ENCODE measurements at places on chromosomes 2 and 18. TPM values are rescaled to one million over a fixed set of nuclear protein-coding genes. Genes with fewer than 3 reads are reported as not detected.

DNA sequence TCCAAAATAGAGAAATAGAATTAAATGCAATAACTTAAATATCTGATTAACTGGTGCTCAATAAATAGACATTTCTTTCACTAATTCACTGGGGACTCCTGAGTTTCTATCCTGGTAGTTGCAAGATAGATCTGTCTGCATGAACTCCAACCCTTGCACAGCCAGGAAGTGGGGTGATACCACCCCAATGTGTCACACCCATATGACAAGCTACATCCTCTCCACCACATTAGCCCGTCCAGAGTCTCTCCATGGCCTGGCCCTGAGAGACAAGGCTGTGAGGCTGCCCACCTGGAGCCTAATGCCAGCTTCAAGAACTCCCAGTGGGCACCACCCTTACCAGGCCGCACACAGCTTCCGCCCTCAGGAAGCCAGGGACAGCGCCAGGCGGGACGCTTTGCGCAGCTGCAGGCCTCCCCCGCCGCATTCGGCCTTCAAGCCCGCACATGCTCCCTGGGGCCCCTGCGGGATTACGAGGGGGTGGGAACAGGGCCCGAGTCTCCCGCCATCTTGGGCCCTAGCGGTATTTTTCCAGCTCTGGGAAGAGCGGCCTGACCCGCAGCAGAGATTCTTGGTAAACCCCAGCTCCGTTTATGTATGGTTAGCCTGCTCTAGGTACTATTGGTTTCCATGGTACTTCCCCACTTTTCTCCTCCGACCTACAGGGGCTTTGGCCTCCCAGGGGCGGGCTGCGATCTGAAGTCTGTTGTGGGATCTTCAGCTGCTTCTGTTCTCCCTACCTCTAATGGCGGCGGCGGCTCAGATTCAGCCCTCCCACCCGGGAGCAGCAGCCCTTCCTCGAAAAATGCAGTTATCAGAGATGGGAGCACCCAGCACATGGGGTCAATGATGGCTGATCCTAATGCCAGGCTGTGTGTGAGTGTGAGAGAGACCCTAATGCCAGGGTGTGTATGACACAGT is at the start of gene TDRD15:
Gene TDRD15 (plus strand): TSS at position 496 of the 921 bp plus-strand sequence. CDS start 13,500 bp downstream, outside the sequence.
- no peaks in the 10 kb centered on the region for H3K36me3 ChIP-seq
- H3K27me3 ChIP-seq: no peaks in the 10 kb centered on the region
- no peak within 1 kb of the TSS for H3K4me3 ChIP-seq
- H3K27ac ChIP-seq: no peak within 1 kb of the TSS

DNA sequence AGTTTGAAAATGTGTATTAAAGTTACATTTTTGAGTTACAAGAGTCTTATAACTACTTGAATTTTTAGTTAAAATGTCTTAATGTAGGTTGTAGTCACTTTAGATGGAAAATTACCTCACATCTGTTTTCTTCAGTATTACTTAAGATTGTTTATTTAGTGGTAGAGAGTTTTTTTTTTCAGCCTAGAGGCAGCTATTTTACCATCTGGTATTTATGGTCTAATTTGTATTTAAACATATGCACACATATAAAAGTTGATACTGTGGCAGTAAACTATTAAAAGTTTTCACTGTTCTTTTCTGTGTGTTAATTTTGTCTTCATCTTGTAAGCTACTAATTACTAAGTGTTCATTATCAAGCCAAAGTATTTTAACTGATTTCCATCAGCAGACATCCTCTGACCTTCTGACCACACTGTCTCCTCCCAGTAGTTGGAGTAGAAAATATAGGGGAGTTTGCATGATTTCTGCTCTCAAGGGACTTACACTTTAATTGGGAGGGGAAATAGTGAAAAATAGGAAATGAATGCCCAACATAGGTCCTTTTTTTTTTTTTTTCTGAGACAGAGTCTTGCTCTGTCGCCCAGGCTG is 4.3 kb downstream of the PMAIP1 start:
- no peaks in the 10 kb centered on the region for H3K4me1 ChIP-seq
- no peak overlapping the region for H3K4me3 ChIP-seq
- no peak overlapping the region for H3K27ac ChIP-seq
- no peaks in the 10 kb centered on the region for H3K27me3 ChIP-seq
- H3K36me3 ChIP-seq: no peaks in the 10 kb centered on the region

DNA sequence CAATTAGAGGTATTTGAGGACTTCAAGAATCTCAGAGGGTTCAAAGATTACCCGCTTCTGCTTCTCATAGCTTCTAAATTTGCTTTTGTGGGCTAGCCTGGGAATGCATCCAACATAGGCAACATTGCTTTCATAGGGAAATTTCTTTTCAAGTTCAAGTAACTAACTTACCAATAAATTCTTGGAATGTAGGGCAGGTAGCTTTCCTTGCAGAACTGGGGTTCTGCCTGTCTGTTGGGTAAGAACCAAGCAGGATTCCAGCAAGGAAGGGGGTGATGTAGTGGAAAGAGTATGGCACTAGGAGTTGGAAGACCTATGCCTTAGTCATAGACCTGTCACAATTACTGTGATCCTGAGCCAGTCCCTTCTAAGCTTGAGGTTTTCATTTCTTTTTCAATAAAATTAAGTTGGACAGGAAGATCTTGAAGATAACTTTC is 164.1 kb downstream of the FHOD3 start:
- H3K4me1 ChIP-seq: no peaks in the 10 kb centered on the region
- no peak for DNase-seq
- H3K27me3 ChIP-seq: no peaks in the 10 kb centered on the region
- H3K4me3 ChIP-seq: no peak overlapping the region
- no peaks in the 10 kb centered on the region for H3K36me3 ChIP-seq
- no peak overlapping the region for H3K27ac ChIP-seq

DNA sequence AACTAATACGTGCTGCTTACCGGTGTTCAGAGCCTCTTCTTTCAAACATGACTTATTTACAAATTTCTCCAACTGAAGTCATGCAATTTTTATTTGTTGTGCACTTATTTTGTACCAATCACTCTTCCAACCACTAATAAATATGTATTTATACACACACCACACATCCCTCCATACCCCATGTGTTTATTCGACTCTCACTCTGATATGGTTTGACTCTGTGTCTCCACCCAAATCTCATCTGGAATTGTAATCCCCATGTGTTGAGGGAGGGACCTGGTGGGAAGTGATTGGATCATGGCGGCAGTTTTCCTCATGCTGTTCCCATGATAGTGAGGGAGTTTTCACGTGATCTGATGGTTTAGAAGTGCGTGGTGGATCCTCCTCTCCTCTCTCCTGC is 49.5 kb upstream of the ACYP2 start:
- no peak for DNase-seq
- H3K27ac ChIP-seq: no peak overlapping the region
- no peaks in the 10 kb centered on the region for H3K36me3 ChIP-seq
- no peaks in the 10 kb centered on the region for H3K4me1 ChIP-seq

DNA sequence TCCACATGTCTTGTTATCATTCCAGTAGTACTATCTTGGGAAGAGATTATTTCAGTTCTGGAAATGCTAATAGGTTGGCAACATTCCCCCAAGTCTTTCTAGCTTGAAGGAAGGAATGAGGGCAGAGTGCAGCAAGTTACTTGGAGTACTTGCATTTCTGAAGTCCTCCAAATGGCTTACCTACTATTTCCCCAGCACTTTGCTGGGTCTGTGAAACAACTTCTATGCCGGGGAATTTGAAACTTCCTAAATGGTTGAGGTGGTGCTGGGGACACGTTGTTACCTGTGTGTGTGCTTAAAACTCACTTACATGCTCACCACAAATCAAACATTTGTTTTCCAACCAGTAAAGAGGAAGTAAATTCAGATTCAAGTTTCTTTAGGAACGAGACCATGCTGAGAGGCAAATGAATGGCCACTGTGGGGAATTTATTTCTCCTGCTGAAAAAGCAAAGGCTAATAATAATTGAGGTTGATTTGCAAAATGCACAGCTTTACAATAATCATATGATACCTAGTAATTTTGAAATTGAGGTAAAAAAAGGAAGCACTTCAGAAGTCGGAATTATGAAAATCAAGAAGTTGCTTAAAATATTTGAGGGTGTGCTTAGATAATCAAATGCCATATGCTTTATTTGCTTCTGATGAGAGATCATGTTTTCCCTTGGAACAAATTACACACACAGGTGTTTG is 1167.7 kb upstream of the ZEB2 start:
- no peak overlapping the region for H3K27ac ChIP-seq
- H3K27me3 ChIP-seq: no peaks in the 10 kb centered on the region
- no peak overlapping the region for H3K4me3 ChIP-seq
- H3K36me3 ChIP-seq: no peaks in the 10 kb centered on the region
- H3K4me1 ChIP-seq: no peaks in the 10 kb centered on the region
- DNase-seq: no peak

DNA sequence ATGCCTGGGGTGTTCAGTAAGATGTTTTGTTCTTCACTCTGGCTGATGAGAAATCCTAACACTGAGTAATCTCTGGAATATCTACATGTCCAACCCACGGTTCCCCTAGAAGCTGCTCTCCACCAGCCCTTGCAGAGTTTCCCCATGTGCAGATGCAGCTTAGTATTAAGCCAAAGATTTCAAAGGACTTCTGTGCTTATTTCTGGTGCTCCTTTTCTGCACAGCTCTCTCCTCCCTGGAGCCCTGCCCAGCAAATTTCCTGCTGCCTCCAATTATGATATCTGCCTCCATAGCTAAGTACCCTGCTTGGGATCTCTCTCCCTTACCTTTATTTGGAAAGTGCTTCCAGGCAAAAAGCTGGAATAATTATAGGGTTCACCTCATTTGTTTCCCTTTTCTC is 949.3 kb downstream of the BCL11A start:
- H3K36me3 ChIP-seq: no peaks in the 10 kb centered on the region
- no peaks in the 10 kb centered on the region for H3K27me3 ChIP-seq
- no peak overlapping the region for H3K4me3 ChIP-seq
- DNase-seq: no peak
- no peaks in the 10 kb centered on the region for H3K4me1 ChIP-seq

GRCh38 chr2:47031909-47032668 is 116.5 kb upstream of the MCFD2 start:
- H3K4me1 ChIP-seq: no peaks in the 10 kb centered on the region
- no peaks in the 10 kb centered on the region for H3K36me3 ChIP-seq
- no peak for DNase-seq
- no peak overlapping the region for H3K27ac ChIP-seq
- H3K4me3 ChIP-seq: no peak overlapping the region
- H3K27me3 ChIP-seq: no peaks in the 10 kb centered on the region

DNA sequence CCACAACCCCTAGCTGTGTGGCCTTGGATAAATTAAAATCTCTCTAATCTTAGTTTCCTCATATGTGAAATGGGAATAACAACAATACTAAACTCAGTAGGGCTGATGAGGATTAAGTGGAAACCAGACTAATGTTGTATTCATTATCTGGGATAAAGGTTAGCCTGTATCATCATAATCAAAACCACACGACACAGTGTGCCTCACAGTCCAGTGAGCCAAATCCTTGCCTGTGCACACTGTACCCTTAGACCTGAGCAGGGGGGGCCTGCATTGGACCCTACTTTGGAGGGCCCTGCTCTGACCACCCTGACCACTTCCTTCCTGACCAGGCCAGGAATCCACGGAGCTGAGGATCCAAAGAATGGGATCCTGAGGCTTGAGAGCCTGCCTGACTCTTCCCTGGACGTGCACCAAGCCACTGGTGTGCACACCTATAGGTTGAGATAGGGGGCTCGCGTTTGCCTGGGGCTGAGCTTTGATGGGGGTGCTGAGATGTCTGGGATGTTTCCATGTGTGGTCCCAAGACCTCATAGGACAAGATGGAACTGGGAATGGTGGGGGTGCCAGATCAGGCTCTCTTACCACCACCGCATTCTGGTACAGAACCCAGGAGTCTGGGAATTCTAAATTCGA is 69.7 kb downstream of the TGOLN2 start:
- no peak for DNase-seq
- no peaks in the 10 kb centered on the region for H3K4me1 ChIP-seq
- H3K27me3 ChIP-seq: no peaks in the 10 kb centered on the region
- H3K4me3 ChIP-seq: no peak overlapping the region

GRCh38 chr2:61793389-61793836 is 60.4 kb downstream of the FAM161A start:
- no peaks in the 10 kb centered on the region for H3K27me3 ChIP-seq
- H3K4me3 ChIP-seq: no peak overlapping the region
- no peaks in the 10 kb centered on the region for H3K4me1 ChIP-seq

MAP3K20 gene
- total RNA-seq: 82.9 TPM

WNT10A gene
- total RNA-seq: not detected
